NCI-H1092 treated with DMSO at 0.1 percent for 48 hours (cell line): ENCODE measurements at places on chromosomes 5 and 9.

DNA sequence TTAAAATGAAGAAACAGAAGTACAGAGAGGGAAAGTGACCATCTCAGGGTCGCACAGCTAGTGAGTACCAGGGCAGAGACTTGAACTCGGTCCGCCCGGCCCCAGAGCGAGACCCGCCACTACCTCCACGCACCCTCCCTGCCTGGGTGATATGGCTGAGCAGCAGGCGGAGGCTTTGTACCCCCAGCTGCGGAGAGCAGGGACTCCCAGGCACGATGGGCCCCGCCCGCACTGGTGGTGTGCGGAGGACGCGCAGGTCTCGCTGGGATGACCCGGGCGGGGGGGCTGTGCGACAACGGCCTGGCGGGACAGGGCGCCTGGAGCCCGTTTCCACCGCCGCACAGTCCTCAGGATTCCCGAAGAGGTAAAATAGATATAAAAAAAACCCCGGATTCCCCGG, 64.7 kb upstream of the LARP1 start:
- no peak for DNase-seq

DNA sequence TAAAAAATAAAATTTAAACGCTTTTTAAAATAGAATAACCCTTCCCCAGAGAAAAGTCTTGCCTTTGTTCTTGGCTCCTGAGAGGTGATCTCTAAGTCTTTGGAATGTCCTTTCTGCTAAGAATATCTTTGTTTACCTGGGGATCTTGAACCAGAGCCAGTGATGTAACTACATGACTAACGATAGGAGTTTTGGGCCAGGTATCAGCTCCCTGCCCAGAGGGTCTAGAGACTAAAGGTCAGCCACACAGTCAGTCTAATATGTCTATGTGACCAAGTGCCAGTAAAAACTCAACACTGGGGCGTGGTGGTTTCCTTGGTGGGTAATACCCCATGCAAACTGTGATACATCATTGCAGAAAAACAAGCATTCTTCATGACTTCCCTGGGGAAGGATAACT, 1351.9 kb upstream of the C9orf72 start:
- no peak for DNase-seq

GRCh38 chr5:65647941-65648340, 23.1 kb downstream of the SHLD3 start:
- no peak for DNase-seq

GRCh38 chr9:119368681-119369581, at the start of gene BRINP1:
BRINP1 (minus strand) TSS chr9:119369435; CDS start chr9:119313355, 56,080 bp downstream.
- DNase-seq, result peak; percentile 79

GRCh38 chr9:105883847-105884246, 189.5 kb downstream of the TMEM38B start:
- no peak for DNase-seq

- DNase-seq, result no peak
These were observed 385.0 kb upstream of the TRPC7 start for GRCh38 chr5:136750224-136750862.

- DNase-seq, result no peak
These were observed 125.3 kb downstream of the ROR2 start for GRCh38 chr9:91824601-91825305.

DNA sequence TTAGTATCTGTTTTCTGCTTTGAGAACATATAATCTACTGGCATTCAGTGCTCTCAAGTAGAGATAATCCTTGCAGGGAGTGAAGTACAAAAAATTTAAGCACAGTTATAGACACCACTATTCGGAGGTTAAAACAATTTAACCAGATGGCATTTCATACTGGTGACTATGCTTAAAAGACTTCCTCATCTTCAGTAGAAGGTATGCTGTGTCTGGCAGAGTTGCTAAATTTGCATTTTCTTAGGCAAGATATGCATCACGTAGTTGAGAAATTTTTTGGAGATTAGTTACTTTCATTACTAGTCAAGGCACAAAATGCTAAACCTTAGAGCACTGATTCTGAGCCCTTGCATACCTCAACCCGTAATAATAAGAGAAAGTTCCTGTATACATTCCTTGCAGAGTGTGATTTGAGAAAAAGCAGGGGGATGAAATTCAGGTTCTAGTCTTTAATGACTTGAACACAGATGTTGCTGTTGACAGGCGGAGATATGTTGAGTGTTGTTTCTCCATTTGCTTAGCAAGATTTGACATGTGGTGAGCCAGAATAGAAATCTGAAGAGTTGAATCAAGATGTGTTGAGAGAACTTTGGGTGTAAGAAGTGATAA, 70.8 kb upstream of the STARD4 start:
- DNase-seq, result no peak

- DNase-seq, result no peak
These were observed 12.2 kb upstream of the MEGF9 start for GRCh38 chr9:120726484-120726883.

GRCh38 chr9:22740781-22741180, 294.2 kb downstream of the DMRTA1 start:
- no peak for DNase-seq

- DNase-seq, result no peak
These were observed 90.3 kb downstream of the AP3B1 start for GRCh38 chr5:78204241-78204640.

DNA sequence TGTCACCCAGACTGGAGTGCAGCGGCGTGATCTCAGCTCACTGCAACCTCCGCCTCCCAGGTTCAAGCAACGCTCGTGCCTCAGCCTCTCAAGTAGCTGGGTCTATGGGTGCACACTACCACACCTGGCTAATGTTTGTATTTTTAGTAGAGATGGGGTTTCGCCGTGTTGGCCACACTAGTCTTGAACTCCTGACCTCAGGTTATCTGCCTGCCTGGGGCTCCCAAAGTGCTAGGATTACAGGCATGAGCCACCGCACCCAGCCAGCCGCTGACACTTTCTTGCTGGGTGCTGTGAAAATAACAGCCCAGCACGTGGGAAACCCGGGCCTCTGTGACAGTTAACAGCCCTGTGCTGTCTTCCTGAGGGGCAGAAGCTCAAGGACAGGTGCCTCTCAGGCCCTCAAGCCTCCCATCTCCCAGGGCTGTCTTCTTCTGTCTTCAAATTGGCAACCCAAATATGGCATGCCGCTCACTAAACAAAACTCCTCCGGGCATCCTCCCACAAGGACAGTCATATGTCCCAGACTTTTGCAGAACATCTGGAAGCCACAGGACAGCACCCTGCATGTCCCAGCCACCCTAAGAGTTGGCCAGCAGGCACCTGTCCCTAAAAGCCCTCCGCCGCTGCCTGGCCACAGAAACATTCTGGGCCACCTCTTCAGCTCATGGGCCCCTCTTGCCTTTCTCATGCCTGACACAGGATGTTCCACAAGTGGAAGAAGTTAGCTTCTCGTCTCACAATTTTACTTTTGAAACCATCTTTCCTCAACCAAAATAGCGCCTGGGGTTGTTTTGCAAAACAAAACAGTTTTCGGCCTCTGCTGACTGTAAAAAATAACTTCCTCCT, 233.6 kb downstream of the SYK start:
- no peak for DNase-seq

GRCh38 chr9:134175291-134175807, 11.0 kb upstream of the RNU6ATAC start:
- DNase-seq, result no peak
